ENCODE measurements at places on chromosomes 16 and 17. TPM values are rescaled to one million over a fixed set of nuclear protein-coding genes. Genes with fewer than 3 reads are reported as not detected.

The KCNH6 gene
- total RNA-seq: not detected

The RNPS1 gene
- 116 TPM for total RNA-seq

The JPH3 gene
- 0.29 TPM for total RNA-seq

The SEZ6L2 gene
- 11.9 TPM for total RNA-seq

The C17orf67 gene
- total RNA-seq: 3.8 TPM

The CSH1 gene
- not detected for total RNA-seq

The RAB26 gene
- 0.67 TPM for total RNA-seq

The NUFIP2 gene
- total RNA-seq: 51.5 TPM

The FNDC8 gene
- not detected for total RNA-seq

The C16orf92 gene
- total RNA-seq: not detected

The CLEC3A gene
- total RNA-seq: not detected

The HOXB13 gene
- total RNA-seq: not detected

The SLC13A2 gene
- total RNA-seq: 0.87 TPM

The ZFHX3 gene
- total RNA-seq: 29.0 TPM

The DNASE1L2 gene
- 0.78 TPM for total RNA-seq

The KRTAP9-8 gene
- not detected for total RNA-seq

The CCL3 gene
- total RNA-seq: 9.9 TPM

The TMEM114 gene
- not detected for total RNA-seq

The MT4 gene
- not detected for total RNA-seq

The ITGA2B gene
- 4.6 TPM for total RNA-seq

The ENPP7 gene
- total RNA-seq: not detected

The CACNG4 gene
- total RNA-seq: 9.3 TPM

The SPNS1 gene
- 52.2 TPM for total RNA-seq

The PIK3R5 gene
- total RNA-seq: 37.7 TPM

The SPATA32 gene
- total RNA-seq: not detected

The PRM3 gene
- not detected for total RNA-seq

The SOCS1 gene
- 15.3 TPM for total RNA-seq

The SYT17 gene
- total RNA-seq: 13.7 TPM

The EVPL gene
- total RNA-seq: 46.8 TPM

The ABI3 gene
- 31.5 TPM for total RNA-seq

The NPIPB5 gene
- 226 TPM for total RNA-seq

The AXIN2 gene
- 63.6 TPM for total RNA-seq

The TRPV2 gene
- 86.5 TPM for total RNA-seq

The SPIRE2 gene
- 9.5 TPM for total RNA-seq

The CCDC78 gene
- total RNA-seq: 0.78 TPM

The KRT24 gene
- total RNA-seq: not detected

The CCDC57 gene
- 50.5 TPM for total RNA-seq

The PDK2 gene
- 30.2 TPM for total RNA-seq

The SMPD3 gene
- total RNA-seq: 5.6 TPM

The ZFPM1 gene
- total RNA-seq: 8.4 TPM

The CDH1 gene
- total RNA-seq: 128 TPM
